ENCODE measurements at places on chromosomes 5 and 9.
A peak's percentile ranks its signal among the peaks of the same experiment; 100 is the strongest.

DNA sequence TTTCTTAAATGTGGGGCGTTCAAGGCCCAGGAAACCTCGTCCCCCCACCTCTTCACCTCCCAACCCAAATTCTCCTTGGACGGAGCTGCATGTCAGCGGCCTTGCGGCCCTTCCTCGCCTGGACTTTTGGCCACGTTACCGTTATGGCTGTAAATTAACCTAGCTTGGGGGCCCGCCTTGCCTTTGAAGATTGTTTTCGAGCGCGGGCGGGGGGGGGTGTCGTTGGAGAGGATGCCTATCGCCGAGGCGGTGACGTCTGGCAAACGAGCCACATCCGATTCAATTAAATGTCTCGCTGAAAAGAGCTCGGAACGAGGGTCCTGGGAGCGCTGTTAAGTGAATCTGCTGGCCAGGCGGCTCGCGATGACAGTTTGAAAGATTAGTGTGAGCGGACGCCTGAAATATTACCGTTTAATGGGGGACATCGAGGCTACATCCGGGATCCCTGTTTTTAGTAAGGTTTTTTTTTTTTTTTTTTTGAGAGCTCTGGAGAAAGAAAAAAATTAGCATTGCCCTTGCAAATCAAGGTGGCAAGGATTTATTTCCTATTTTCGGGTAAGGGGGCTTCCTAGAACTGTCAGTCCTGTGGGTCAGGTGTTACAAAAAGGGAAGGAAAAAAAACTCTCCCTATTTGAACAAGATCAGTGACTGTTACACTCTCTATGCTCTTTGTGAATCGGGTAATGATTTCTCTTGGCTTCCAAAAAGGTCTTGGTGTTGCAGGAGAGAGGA lies 2.3 kb upstream of the NKX2-5 start:
- DNase-seq = no peak

DNA sequence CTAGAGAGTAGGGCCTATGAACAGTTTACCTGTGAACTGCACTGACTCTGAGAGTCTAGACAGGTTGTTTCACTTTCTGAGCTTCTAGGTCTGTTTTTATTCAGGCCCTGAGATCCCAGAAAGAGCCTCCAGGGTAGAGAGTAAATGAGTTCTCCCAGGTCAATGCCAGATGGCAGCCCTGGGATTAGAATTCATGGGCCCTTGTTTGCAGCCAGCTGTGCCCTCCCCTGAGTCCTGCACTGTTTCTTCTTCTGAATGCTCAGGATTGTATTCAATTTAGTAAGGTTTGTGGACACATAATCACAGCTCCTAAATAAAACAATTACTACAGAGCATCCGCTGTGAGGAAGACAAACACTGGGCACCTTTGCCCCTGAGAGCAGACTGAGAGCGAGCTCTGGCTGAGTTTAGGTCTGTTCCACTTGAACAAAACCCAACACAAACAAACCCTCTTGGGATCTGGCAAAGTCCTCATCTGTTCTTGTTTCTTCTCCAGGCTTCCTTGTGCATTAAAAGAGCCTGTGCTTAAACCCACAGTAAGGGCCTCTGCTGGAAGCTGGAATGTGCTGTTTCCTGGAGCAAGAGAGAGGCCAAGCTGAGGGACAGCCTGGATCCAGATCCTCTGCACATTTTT lies 29.9 kb downstream of the FAM219A start:
- no peak for DNase-seq

DNA sequence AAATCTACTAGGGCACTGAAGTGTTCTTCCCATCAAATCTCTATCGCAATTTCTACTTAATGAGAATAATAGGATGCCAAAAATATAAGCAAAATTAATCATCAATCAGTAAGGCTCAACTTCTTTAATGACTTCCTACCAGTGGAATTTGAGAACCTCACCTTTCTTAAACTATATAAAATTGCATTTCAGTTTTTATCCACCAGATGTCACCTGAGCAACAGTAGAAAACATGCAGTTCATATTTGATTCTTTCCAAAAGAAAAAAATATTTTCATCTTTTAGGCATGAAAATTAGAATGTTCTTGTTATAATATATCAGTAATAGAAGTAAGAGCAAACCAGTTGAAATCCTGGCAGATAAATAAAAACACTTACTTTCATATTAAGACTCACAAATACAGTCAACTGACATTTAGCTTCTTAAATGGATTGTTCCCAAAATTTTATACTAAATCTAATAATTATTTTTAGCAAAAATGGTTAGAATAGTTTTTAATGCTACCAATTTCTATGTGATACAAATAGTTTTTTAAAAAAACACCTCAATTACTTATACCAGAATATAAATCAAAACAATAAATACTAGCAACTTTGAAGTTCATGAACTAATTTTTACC lies 13.4 kb upstream of the CCDC112 start:
- no peak for DNase-seq

GRCh38 chr9:36999728-37000333 lies 34.2 kb downstream of the PAX5 start:
- DNase-seq = no peak

DNA sequence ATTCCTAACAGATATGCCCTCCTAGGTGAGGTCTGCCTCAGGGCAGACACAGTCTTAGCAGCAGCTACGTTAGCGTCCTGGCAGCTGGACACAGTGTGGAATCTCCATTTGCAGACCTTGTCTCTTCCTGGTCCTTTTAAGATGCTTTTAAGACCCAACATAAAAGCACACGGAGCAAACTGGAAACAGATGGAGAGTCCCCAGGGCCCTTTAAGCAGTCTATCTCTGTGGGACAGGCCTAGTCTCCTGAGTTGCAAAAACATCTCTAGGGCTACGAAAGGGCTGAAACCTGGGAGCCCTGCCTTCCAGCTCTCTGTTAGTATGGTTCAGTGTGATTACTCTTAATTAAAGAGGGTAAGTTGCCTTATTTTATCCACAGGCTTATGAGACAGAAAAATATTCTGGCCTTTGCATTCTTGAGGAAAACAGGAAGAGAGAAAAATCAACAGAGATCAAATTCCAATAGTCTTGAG lies 66.0 kb upstream of the GNA14 start:
- no peak for DNase-seq

GRCh38 chr5:102286476-102286875 lies 9.6 kb downstream of the SLCO4C1 start:
- DNase-seq = no peak

DNA sequence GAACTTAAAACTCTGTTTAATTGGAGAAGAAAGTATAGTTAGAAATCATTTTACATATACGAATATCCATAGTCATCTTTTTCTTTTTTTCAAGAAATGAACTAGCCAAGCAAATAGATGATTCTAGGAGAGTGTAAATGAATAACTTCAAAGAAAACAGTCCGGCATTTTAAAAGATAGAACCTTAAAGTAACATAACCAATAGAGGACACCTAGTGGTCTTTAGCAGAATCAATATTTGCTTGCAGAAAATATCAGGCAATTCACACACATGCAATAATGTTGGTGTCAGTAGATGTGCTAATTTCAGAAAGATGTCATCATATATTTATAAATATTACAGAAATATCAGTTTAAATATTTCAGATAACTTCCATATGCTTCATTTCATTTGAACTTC lies 57.1 kb downstream of the HCN1 start:
- no peak for DNase-seq

GRCh38 chr9:99385215-99385614 lies 163.1 kb downstream of the SEC61B start:
- DNase-seq = no peak

DNA sequence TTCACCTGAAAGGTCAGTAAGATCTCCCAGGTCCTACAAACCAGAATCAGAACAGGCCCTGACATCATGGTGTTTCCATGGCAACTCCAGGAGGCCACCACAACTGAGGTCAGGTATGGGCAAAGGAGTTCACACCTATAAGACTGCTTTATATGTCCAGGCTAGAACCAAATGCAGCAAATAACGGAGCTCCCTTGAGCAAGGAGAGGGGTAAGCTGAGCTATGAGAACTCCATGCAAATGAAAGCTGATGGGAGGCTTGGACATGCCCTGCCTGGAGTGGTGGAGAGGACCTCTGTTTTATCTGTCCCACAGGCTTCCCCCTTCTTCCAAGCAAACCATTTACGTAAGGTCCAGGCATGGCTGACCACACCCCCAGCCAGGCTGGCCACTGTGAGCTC lies 207.7 kb downstream of the SPOCK1 start:
- no peak for DNase-seq

GRCh38 chr9:27414220-27414761 lies 109.8 kb upstream of the IFNK start:
- peak; percentile 23 for DNase-seq

GRCh38 chr9:113786071-113786470 lies 90.0 kb upstream of the ZNF618 start:
- no peak for DNase-seq

DNA sequence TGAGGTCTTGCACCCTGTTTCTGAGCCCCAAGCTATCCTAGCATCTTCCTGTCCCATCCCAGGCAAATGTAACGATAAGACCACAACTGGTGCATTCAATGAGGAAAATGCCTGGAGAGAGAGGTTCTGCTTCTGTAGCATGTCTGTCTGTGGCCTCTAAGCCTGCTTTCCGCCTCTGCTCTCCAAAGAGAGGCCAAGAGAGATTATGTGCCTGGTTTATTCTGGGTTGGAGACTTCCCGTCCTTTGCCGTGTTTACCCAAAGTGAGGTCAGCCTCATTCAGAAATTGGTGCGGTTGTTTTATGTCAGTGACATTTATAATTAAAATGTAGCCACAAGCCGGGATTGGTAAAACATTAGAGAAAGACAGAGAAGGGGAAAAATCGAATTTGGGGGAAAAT lies 77.8 kb downstream of the FGF1 start:
- DNase-seq = no peak

DNA sequence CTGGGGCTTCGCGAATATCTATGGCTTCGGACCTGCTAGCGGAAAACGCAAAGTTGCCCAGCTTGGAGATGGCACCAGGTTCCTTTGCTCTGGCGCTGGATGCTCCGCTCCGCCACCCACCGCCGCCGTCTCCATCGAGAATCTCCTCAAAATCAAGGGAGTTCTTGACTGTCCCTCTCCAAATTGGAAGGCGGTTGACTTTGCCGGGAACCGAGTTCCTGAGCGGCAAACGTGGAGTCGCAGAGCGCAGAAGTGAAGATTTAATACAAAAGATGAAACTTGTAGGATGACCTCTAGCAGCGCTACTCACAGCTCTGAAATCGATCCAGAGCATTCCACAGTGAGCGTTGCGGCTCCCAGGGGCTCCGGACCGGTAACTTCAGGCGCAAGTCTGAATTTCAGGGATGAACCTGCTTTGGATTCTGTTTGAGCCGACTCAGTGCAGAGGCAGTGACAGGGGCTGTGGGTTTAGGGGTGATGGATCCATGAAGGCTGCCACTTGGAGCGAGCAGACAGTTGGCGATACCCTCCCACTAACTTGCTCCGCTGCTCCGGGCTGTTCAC lies 1641.5 kb upstream of the C9orf72 start:
- no peak for DNase-seq

DNA sequence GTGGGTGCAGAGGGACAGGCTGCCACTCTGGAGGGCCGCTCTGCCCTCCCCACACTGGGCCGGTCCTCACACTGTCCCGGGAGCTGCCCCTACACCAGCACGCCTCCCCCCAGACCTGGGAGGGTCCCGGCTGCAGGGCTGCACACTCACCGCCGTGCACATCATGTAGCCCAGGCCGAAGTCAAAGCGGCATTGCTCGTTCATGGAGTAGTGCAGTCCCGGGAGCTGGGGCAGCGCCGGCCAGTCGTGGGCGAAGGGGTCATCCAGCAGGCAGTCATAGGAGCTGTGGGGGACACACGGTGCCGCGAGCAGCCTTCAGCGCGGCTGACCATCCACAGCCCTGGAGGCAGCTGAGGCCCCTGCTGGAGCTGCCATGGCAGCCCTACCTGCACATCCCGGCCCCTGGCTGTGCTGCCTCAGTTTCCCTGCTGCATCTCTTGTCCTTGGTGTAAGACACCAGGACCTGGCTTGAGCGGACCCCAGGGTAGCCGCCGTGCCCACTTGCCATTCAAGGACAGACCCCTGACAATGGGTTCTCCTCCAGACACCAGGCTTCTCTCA lies 93.2 kb downstream of the ZNF354C start:
- no peak for DNase-seq

DNA sequence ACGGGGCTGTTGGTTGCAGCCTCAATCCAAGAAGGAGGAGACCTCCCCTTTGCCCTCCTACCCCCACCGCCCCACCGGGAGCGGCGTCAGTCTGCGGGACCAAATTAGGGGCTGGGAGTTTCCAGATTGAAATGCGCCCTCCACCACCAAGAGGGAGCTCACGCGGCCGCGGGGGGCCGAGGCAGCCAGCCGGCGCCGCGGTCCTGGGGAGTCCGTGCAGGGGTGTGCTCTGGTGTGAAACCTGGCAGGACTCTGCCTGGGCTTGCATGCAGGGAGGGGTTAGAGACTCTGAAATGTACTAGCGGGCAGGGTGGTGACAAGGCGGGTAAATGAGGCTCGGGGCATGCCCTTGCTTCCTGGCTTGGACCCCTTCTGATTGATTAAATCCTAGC lies 989 bp upstream of the FBN2 start:
- DNase-seq = peak; percentile 65

DNA sequence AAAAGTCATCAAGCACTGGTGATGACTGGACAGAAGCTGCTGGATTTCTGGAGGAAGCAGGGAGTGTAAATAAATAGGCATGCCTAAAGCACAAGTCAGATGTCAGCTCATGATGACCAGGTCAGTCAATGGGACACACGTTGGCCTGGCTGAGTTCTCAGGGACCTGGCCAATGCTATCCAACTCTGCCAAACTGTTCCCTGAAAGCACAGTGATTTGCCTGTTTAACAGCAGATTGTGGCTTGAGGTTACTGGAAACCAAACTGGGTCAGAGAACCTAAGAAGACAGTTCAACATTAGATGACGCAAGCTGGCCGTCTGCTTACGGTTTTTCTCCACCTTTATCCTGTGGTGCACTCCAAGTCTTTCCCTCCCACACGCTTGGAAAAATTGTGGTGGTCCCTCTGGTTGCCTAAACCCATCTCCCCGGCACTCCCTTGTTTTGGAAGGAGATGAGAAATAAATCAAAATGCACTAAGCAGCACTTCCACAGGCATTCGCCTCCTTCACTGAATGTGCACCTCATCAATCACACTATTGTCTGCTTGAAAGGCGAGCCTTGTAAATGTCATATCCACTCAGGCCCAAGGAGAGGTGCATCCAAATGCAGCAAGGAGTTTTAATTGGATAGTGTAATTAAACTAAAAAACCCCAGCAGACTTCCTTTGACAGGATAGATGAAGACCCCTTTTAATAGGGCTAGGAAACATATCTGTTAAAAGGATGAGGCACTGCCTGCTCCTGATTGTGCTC lies 199.4 kb downstream of the GAPVD1 start:
- no peak for DNase-seq

DNA sequence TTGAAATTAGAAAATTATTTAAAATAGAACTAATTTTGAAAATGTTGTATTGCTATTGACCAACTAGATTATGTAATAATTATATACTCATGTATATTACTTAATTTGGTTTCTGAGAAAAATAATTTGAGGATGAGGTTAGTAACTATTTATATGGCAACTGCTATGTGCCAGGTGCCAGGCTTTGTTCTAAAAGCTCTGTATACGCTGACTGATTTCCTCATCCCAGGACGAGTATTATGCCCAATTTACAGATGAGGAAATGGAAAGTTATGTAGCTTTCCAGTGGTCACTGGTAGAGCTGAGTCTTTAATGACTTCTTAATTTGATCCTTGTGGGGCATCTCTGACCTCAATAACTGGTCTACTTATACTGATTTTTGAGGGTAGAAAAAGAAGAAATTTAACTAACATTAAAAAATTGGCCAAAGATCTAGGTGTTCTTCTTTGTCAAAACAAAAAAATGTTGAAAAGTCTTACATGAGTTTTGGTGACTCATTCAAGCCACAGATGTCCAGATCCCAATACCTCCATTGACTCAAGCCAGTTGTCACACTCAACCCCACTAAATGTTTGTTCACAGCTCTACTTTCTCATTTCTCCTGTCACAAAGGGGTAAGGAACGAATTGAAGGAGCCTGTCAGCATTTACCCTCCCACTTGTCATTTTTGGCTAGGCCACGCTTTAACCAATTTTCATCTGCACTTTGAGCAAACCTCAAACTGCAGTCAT lies 228.1 kb upstream of the MEF2C start:
- DNase-seq = no peak

Measured in upper lobe of left lung (tissue), 6 donors.